ENCODE measurements at places on chromosomes 13 and 19.

GRCh38 chr13:31063772-31064171 lies 97.9 kb downstream of the HSPH1 start:
- H3K36me3 ChIP-seq, result peaks cover 2% of the 10 kb centered on the region
- H3K27me3 ChIP-seq, result peaks cover 14% of the 10 kb centered on the region
- H3K4me3 ChIP-seq, result no peak overlapping the region

- peaks cover 82% of the 10 kb centered on the region for H3K4me1 ChIP-seq
- peaks cover 37% of the 10 kb centered on the region for H3K36me3 ChIP-seq
- no peak for DNase-seq
- peak within 1 kb of the TSS; percentile 83 for H3K27ac ChIP-seq
- H3K4me3 ChIP-seq, result peak within 1 kb of the TSS; percentile 79
Measured at GRCh38 chr13:99307247-99307646, at the start of gene GPR183. Gene GPR183, minus strand, starts transcription at chr13:99307399. Its CDS starts 11,254 bp downstream, at chr13:99296145.

DNA sequence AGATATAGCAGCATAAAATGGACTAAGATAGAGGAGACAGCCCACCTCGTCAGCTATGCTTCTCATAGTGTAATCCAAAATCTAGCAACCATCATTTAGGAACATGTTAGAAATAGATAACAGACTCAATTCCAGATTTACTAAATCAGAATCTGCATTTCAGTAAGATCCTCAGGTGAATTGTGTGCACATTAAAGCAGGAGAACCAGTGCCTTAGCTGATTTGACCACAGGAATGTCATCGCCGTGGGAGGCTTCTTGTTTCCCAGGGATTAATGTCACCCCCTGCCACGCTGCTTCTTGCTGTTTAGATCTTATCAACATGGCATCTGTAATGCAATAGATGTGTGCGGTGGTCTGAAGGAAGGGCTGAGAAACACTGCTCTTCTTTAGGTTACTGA lies 84.0 kb downstream of the GPC5 start:
- H3K4me3 ChIP-seq, result no peak overlapping the region
- H3K27ac ChIP-seq, result no peak overlapping the region
- no peaks in the 10 kb centered on the region for H3K4me1 ChIP-seq
- no peak for DNase-seq
- H3K27me3 ChIP-seq, result no peaks in the 10 kb centered on the region

DNA sequence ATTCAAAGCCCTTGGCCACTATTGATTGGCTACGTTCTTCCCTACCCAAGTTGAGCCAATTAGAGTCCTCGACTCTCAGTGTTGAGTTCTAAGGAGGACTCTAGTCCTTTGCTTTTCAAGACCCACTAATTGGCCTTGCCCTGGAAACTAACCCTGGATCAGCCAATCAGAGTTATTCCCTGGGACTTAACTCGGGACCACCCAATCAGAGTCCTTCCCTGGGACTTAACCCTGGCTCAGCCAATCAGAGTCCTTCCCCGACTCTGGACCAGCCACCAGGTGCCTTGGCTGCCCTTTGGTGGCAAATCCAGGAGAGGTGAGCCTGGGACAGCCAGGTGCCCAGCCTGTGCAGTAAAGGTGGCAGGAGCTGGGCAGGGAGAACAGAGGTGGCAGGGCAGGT lies 28.7 kb downstream of the ATP8B3 start:
- H3K4me3 ChIP-seq, result no peak overlapping the region
- H3K4me1 ChIP-seq, result no peaks in the 10 kb centered on the region
- DNase-seq, result no peak
- H3K27ac ChIP-seq, result no peak overlapping the region

- H3K4me3 ChIP-seq, result peak overlapping the region; percentile 14
- no peak for DNase-seq
- peaks cover 55% of the 10 kb centered on the region for H3K36me3 ChIP-seq
- H3K27me3 ChIP-seq, result no peaks in the 10 kb centered on the region
- H3K4me1 ChIP-seq, result peaks cover 35% of the 10 kb centered on the region
Measured at GRCh38 chr19:50387176-50387867, 3.2 kb downstream of the POLD1 start.

GRCh38 chr13:98813993-98814392 lies 61.5 kb upstream of the SLC15A1 start:
- H3K4me1 ChIP-seq, result peaks cover 9% of the 10 kb centered on the region
- H3K4me3 ChIP-seq, result no peak overlapping the region
- DNase-seq, result no peak

DNA sequence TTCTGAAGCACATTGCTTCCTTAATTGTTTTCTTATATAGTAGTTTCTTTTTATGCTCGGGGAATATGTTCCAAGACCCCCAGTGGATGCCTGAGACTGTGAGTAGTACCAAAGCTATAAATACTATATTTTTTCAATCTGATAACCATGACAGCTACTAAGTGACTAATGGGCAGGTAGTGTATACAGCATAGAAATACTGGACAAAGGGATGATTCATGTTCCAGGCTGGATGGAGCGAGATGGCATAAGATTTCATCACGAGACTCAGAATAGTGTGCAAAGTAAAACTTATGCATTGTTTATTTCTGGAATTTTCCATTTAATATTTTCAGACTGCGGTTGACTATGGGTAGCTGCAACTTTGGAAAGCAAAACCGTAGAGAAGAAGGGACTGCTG lies 47.9 kb upstream of the OLFM4 start:
- no peaks in the 10 kb centered on the region for H3K27me3 ChIP-seq
- no peak overlapping the region for H3K27ac ChIP-seq

DNA sequence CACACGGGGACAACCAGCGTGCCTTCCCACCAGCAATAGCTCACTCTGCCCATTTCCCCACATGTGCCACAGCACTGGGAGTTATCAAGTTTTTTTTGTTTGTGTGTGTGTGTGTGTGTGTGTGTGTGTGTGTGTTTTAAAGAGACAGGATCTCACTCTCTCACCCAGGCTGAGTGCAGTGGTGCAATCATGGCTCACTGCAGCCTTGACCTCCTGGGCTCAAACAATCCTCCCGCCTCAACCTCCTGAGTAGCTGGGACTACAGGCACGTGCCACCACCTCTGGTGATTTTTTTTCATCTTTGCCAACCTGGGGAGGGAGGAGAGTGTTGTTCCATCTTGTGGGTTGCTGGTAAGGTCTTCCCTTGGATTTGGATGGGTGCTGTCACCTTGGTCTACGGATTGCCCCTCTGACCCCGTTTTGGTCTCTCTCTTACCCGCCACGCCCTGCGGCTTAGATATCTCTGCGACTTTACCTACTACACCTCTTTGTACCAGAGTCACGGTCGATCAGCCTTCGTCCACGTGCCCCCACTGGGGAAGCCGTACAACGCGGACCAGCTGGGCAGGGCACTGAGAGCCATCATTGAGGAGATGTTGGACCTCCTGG lies 22.6 kb downstream of the PGPEP1 start:
- H3K36me3 ChIP-seq, result peaks cover 41% of the 10 kb centered on the region
- H3K27me3 ChIP-seq, result no peaks in the 10 kb centered on the region
- H3K4me3 ChIP-seq, result no peak overlapping the region
- H3K4me1 ChIP-seq, result peaks cover 16% of the 10 kb centered on the region
- no peak overlapping the region for H3K27ac ChIP-seq

- no peak overlapping the region for H3K4me3 ChIP-seq
- no peak overlapping the region for H3K27ac ChIP-seq
- H3K36me3 ChIP-seq, result no peaks in the 10 kb centered on the region
Measured at GRCh38 chr13:41937388-41937787, 23.5 kb downstream of the VWA8 start.

GRCh38 chr19:22144394-22144793 lies 52.4 kb downstream of the ZNF676 start:
- DNase-seq, result no peak
- no peaks in the 10 kb centered on the region for H3K4me1 ChIP-seq
- no peak overlapping the region for H3K4me3 ChIP-seq
- no peaks in the 10 kb centered on the region for H3K27me3 ChIP-seq

DNA sequence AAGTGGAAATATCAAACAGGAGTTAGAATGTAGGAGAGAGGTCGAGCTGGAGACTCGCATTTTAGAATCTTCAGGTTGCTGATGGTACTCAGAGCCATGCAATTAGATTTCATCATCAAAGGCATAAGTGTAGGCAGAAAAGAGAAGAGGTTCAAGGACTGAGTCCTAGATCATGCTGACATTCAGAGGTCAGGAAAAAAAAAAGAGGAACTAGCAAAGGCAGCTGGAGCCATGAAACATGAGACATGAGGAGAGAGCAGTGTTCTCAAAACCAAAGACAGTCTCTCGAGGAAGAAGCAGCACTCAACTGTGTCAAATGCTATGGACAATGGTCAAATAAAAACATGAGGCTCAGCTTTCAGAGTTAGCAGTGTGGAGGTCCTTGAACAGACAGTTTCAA lies 12.4 kb upstream of the TPP2 start:
- no peak overlapping the region for H3K4me3 ChIP-seq
- H3K27me3 ChIP-seq, result peaks cover 10% of the 10 kb centered on the region
- peaks cover 21% of the 10 kb centered on the region for H3K4me1 ChIP-seq
- no peaks in the 10 kb centered on the region for H3K36me3 ChIP-seq
- no peak overlapping the region for H3K27ac ChIP-seq
- DNase-seq, result no peak

GRCh38 chr13:93550236-93550635 lies 323.6 kb downstream of the GPC6 start:
- H3K27me3 ChIP-seq, result no peaks in the 10 kb centered on the region
- H3K36me3 ChIP-seq, result no peaks in the 10 kb centered on the region
- no peaks in the 10 kb centered on the region for H3K4me1 ChIP-seq
- H3K27ac ChIP-seq, result no peak overlapping the region
- no peak overlapping the region for H3K4me3 ChIP-seq

GRCh38 chr13:49185264-49185663 lies 34.9 kb upstream of the MLNR start:
- peaks cover 12% of the 10 kb centered on the region for H3K4me1 ChIP-seq
- H3K36me3 ChIP-seq, result peaks cover 49% of the 10 kb centered on the region
- no peak overlapping the region for H3K4me3 ChIP-seq
- H3K27me3 ChIP-seq, result no peaks in the 10 kb centered on the region
- no peak overlapping the region for H3K27ac ChIP-seq

- DNase-seq, result no peak
- no peak overlapping the region for H3K4me3 ChIP-seq
- H3K4me1 ChIP-seq, result no peaks in the 10 kb centered on the region
- H3K27me3 ChIP-seq, result no peaks in the 10 kb centered on the region
- no peak overlapping the region for H3K27ac ChIP-seq
Measured at GRCh38 chr13:37067874-37068273, 8.4 kb upstream of the SUPT20H start.

DNA sequence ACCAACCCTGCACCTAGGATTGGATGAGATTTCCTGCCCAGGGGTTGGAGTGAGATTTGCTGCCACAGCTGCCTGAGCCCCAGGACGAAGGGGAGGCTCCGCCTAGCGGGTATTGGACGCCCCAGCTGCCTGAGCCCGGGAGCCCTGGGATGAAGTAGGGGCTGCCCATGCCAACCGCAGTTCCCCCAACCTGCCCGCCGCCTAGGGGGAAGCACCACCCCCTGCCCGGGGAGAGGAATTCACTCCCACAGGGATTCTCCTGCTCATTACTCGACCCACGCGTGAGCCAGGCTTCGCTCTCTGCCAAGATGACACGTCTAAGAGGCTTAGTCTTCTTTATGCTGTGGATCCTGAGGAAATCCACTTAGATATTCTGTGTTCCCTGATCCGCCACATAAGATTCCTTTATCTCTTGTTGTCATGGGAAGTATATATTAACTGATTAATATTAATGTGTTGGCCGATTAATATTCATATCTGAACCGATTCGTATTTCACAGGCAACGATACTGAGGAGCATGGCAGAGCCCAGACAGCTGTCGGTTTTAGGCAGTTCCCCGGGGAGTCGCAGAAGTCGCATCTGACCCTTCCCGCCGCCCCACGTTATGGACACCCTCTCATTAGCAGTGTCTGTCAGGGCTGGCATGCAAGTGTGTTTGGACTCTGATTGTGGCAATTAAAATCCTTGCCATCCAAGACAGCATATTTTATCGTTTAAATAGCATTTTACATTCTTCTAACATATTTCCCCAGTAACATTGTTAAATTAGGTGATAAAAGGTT lies 44.5 kb upstream of the KCTD15 start:
- H3K4me1 ChIP-seq, result no peaks in the 10 kb centered on the region
- no peak overlapping the region for H3K27ac ChIP-seq
- no peaks in the 10 kb centered on the region for H3K27me3 ChIP-seq
- no peak overlapping the region for H3K4me3 ChIP-seq
- no peaks in the 10 kb centered on the region for H3K36me3 ChIP-seq

- peak overlapping the region; percentile 93 for H3K4me3 ChIP-seq
- no peaks in the 10 kb centered on the region for H3K27me3 ChIP-seq
Measured at GRCh38 chr13:41193469-41193868, 900 bp downstream of the KBTBD7 start.

- H3K4me3 ChIP-seq, result no peak overlapping the region
- no peak for DNase-seq
- peaks cover 5% of the 10 kb centered on the region for H3K27me3 ChIP-seq
- H3K27ac ChIP-seq, result no peak overlapping the region
Measured at GRCh38 chr13:27183561-27184147, 12.0 kb upstream of the USP12 start.

- no peak for DNase-seq
- no peaks in the 10 kb centered on the region for H3K36me3 ChIP-seq
- peaks cover 3% of the 10 kb centered on the region for H3K4me1 ChIP-seq
- peaks cover 14% of the 10 kb centered on the region for H3K27me3 ChIP-seq
Measured at GRCh38 chr19:14890643-14891379, 4.9 kb upstream of the OR7A17 start.

GRCh38 chr19:32475141-32476031 lies 69.8 kb downstream of the DPY19L3 start:
- no peak overlapping the region for H3K27ac ChIP-seq
- no peaks in the 10 kb centered on the region for H3K27me3 ChIP-seq
- H3K4me1 ChIP-seq, result peaks cover 5% of the 10 kb centered on the region
- DNase-seq, result no peak

DNA sequence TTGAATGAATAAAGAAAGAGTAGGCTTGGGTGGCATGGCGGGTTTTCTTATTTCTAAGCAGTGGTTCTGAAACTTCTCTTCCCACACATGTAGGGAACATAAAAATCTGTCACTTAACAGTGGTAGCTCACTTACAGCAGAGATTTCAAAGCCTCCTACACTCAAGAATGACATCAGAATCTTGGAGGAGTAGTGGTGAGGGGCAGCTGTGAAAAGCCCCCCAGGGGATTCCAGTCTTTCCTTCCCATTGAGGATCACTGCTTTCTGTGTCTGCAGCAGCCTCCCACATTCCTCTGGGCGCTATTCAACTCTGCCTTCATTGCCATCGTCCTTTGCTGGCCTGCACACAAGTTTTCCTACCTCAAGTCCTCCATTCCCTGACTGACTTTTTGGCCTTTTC lies 8.6 kb upstream of the NEK5 start:
- H3K36me3 ChIP-seq, result peaks cover 11% of the 10 kb centered on the region
- H3K4me1 ChIP-seq, result no peaks in the 10 kb centered on the region
- H3K4me3 ChIP-seq, result no peak overlapping the region
- no peaks in the 10 kb centered on the region for H3K27me3 ChIP-seq
- no peak for DNase-seq
- H3K27ac ChIP-seq, result no peak overlapping the region

GRCh38 chr19:428149-428548 lies 19.2 kb upstream of the C2CD4C start:
- no peaks in the 10 kb centered on the region for H3K4me1 ChIP-seq
- no peak overlapping the region for H3K4me3 ChIP-seq
- no peak overlapping the region for H3K27ac ChIP-seq
- no peaks in the 10 kb centered on the region for H3K27me3 ChIP-seq

- H3K27ac ChIP-seq, result no peak overlapping the region
- no peak for DNase-seq
- no peaks in the 10 kb centered on the region for H3K4me1 ChIP-seq
Measured at GRCh38 chr19:4619668-4620294, 19.5 kb upstream of the TNFAIP8L1 start.
